GM03348 (cell line): ENCODE measurements at places on chromosomes 3 and 15.
A peak's percentile ranks its signal among the peaks of the same experiment; 100 is the strongest.

- no peak for DNase-seq
Measured at GRCh38 chr15:67114846-67115585, 49.6 kb downstream of the SMAD3 start.

GRCh38 chr15:36234743-36235142 lies 344.7 kb upstream of the CDIN1 start:
- no peak for DNase-seq

- no peak for DNase-seq
Measured at GRCh38 chr3:66095295-66096001, 56.7 kb upstream of the MAGI1 start.

DNA sequence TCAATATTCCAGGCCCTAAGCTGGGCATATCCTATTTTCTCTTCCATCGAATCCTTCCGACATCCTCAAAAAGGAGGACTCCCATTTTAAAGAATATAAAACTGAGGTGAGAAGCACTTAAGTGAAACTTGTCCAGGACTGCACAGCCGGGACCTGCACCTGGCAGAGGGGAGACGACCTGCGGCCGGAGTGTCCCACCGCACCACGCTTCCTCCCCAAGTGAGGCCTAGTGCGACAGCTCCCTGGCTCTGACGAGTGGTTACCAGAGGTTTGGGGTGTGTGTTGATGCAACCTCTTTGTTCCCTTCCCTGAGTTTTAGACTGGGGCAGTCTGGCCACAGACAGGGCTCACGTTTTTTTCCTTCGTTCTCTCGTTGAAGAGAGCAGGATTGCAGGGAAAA lies 24.9 kb upstream of the ATP2B2 start:
- no peak for DNase-seq

DNA sequence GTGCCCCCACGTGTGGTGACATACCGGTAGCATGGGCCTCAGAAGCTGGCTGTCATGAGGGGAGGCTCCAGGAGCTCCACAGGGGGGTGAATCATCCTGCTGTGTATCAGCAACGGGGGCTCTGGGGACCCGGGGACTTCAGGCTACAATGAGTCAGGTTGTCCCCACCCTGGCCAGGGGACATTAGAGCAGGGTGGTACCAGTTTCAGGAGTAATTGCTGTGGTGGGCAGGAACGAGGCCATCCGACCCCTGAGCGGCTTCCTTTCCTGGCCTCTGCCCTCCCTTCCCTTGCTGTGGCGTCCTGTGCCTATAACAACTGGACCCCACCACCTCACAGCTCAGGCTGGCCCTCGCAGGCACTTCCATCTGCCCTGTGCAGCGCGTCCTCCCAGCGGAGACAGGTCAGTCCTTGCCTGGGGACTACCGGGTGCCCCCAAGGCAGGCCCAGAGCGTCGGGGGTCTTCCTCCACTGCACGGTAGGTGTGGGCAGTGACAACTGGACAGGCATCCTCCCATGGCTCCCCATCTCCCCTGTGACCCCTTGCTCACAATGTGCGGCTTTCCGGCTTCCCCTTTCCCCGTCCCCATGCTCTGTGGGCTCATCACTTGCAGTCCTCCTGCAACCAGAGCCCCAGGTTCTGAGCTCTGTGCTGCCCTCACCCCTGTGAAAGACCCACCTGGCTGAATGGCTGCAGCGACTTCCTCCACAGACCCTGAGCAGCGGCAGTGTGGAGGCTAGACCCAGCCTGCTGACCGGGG lies 57.0 kb downstream of the KLF15 start:
- DNase-seq: peak; percentile 1

GRCh38 chr15:80059786-80060355 lies 395 bp downstream of the ZFAND6 start:
- DNase-seq: peak; percentile 88

DNA sequence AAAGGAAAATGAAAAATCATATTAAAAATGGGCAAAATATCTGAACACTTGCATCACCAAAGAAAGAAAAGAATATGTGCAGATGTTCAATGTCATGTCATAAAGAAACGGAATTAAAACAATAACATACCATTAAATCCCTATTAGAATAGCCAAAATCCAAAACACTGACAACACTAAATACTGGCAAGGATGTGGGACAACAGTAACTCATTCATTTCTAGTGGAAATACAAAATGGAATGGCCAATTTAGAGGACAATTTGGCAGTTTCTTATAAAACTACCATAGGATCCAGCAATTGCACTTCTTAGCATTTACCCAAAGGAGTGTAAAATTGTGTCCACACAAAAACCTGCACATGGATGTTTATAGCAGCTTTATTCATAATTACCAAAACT lies 542.5 kb upstream of the UBE2E2 start:
- no peak for DNase-seq

GRCh38 chr3:150035301-150035779 lies 64.6 kb upstream of the PFN2 start:
- DNase-seq: no peak

DNA sequence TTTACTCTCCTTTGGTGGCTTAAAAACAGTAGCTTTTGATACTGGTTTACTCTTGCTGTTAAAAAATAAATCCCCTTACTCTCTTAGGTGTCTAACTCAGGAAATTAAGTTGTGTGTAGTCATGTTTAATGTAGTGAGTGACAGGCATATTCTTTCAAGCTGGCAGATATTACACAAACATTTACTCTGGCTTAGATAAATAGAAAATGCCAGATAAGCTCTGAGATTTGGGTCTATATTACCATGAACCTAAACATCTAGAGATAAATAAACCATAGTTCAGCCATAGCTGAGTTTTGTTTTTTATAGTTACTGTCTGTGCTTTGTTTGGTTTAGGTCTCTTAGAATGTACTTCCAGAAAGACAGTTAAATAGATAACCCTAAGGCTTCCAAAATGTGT lies 2.4 kb downstream of the SEMA6D start:
- no peak for DNase-seq

DNA sequence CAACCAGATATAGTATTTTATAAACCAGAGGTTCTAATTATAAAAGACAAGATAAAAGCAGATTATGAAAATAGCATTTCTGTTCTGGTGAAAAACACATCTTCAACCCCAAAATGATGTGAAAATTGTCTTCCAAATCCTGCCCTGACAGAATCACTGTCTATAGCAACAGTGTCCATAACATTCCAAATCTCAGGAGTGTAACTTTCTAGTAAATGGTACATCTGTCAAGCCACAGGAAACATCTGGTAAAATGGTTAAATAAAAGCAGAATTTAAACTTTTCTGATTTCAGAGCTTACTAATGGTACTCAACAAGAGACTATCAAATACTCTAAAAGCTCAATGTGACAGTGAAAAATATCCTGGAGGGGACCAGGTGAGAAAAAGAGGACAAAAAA lies 60.5 kb downstream of the VGLL4 start:
- DNase-seq: no peak

- DNase-seq: no peak
Measured at GRCh38 chr3:15630646-15631350, 29.3 kb downstream of the BTD start.

GRCh38 chr3:64799606-64800005 lies 111.8 kb upstream of the ADAMTS9 start:
- no peak for DNase-seq

GRCh38 chr3:71786551-71786950 lies 1.6 kb upstream of the PROK2 start:
- DNase-seq: no peak
